ENCODE measurements at places on chromosomes 6 and 20.

DNA sequence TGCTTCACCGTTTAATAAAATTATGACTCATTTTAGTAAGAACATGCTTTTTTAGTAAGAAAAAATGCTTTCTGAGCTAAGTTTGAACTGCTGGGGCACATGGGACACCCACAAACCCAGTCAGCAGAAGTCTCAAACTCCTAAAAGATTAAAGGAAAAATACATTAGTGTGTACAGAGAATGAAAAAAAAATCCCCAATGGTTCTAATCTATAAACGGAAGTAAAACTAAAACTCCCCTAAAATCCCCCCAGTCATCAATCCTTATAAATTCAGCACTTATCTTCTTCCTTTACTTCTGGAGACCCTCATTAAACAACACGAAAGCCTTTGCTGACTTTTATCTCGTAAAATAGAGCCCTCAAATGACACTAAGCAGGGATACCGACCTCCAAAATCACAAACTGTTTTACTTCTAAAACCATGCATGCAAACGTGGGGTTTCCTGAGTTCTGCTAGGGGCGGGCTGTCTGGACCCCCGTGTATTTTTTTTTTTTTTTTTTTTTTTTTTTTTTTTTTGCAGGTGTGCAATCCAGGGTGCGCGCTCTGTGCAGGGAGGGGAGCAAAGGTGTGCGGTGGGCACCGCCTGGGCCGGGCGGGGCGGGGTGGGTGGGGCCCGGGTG, 1.1 kb upstream of the MYB start:
- DNase-seq: peak; percentile 10

- DNase-seq: no peak
Observed at GRCh38 chr20:10970109-10970508, 296.3 kb upstream of the JAG1 start.

GRCh38 chr6:80872199-80872950, 765.9 kb downstream of the BCKDHB start:
- DNase-seq: no peak

- DNase-seq: no peak
Observed at GRCh38 chr20:16580147-16580546, 6.9 kb upstream of the KIF16B start.

DNA sequence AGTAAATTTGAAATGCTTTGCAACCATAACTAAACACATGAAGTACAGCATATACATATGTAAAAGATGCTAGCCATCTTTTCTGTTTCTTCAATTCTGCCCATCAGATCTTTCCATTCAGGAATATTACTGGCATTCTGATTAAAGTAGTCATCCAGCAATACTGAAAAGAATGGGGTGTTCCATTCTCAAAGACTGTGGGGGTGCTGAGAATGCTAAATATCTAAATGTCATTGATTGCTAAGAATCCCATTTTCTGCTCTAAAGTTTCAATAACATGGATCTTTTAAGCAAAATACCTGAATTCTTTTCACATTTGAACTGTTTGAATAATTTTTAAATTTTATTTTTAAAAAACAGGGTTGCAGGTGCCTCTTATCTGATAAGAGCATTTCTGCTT, 6.2 kb downstream of the RSPO3 start:
- no peak for DNase-seq

DNA sequence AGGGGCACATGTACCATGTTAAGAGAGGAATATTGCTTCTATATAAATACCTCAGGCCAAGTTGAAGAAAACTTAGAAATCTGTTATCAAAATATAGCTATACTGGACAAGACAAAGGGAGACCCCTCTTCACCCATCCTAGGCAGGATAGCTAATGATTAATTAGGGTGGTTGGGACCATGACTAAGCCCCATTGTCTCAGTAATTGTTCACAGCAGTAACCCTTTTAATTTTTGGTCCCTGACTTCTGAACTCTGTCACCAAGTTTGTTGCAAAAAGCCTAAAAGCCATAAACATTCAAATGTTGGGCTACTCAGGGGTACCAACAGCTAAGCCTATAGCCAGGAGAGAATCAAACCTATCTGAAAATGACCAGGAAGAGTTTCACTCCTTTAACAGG, 19.2 kb upstream of the BTN3A2 start:
- DNase-seq: no peak

- no peak for DNase-seq
Observed at GRCh38 chr20:38250609-38251008, 9.9 kb downstream of the KIAA1755 start.
